Nephron progenitor cell (in vitro differentiated cells): ENCODE measurements at places on chromosomes 4 and X.

DNA sequence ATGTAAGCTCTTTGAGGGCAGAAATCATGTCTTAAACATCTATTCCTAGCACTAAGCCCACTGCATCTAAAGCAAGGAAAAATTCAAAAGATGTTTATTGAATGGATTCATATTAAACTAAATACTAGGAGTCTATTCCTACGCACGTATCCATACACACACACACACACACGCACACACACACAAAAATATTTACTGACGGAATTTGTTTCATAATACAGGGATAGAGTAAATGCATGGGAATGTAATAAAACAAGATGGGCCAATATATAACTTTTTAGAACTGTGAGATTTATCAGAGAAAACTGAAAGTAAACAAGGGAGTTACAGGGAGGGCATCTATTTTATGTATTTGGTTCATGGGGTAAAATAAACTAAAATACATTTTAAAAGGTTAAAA, 57.6 kb downstream of the WDFY3 start:
- DNase-seq = no peak

- peak; percentile 8 for DNase-seq
Observed at GRCh38 chrX:16882169-16882568, 12.0 kb upstream of the RBBP7 start.

DNA sequence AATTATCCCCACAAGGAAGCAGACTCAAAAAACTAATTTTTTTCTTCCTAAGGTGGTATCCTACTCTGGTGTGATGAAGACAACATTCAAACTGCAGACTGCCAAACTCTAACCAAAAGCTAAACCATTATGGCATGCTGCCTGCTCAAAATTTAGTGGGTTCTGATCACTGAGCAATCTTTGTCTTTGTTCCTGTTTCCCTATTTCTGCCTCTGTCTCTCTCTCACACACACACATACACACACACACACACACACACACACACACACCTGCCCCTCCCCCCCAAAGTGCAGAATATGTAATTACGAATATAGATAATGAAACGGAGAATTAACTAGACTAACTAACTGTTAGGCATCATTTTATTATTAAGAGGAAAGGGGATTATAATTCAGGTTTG, 1278.6 kb downstream of the PCDH7 start:
- no peak for DNase-seq

GRCh38 chrX:71236836-71237235, 13.8 kb downstream of the GJB1 start:
- DNase-seq = no peak

DNA sequence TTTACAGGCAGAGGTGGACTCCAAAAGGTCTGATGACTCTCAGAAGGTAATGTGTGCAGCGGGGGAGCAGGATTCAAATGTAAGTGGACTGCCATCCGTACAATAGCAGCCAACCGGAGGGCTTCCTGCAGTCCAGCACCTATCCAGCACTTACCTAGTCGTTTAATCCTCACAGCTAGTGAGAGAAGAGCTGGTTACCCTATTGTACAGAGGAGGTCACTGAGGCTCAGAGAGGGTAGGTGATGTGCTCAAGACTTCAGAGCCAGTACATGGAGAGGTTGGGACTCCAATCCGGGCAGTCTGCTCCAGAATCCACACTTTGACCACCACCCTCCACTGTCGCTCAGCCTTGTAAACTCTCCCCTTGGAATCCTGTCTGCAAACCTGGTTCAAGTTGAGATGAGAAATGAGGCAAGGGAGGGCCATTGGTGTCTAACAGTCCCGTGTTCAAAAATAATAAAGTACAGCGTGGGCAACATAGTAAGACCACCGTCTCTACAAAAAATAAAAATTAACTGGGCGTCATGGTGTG, 22.5 kb upstream of the JAKMIP1 start:
- peak; percentile 36 for DNase-seq
